ENCODE measurements at places on chromosomes 3 and 15. TPM values are rescaled to one million over a fixed set of nuclear protein-coding genes. Genes with fewer than 3 reads are reported as not detected.

Gene PLSCR2
- total RNA-seq: 0.70 TPM

Gene IMPG2
- total RNA-seq: not detected

Gene NR1D2
- 23.1 TPM for total RNA-seq

Gene FSIP1
- 8.6 TPM for total RNA-seq

Gene ZBBX
- not detected for total RNA-seq

Gene PYDC2
- total RNA-seq: not detected

Gene MCTP2
- 64.8 TPM for total RNA-seq

Gene C3orf22
- total RNA-seq: not detected

Gene STRIT1
- total RNA-seq: not detected

Gene VEPH1
- total RNA-seq: 4.2 TPM

Gene ATP13A5
- total RNA-seq: not detected

Gene EPHB1
- total RNA-seq: 0.31 TPM

Gene GOLGA6D
- not detected for total RNA-seq

Gene ECE2
- 0.20 TPM for total RNA-seq

Gene SH2D7
- total RNA-seq: 2.4 TPM

Gene ONECUT1
- total RNA-seq: not detected

Gene CFAP100
- total RNA-seq: not detected

Gene CFAP44
- total RNA-seq: 9.3 TPM

Gene FBLN2
- 20.7 TPM for total RNA-seq

Gene LRTM1
- total RNA-seq: not detected

Gene CCR9
- 0.34 TPM for total RNA-seq

Gene DGKG
- total RNA-seq: 1.5 TPM

Gene LAMB2
- 66.1 TPM for total RNA-seq

Gene CACNA2D2
- 3.2 TPM for total RNA-seq

Gene CLDN16
- 0.09 TPM for total RNA-seq

Gene TNFSF10
- 136 TPM for total RNA-seq

Gene BNC1
- not detected for total RNA-seq

Gene MOBP
- total RNA-seq: 1.3 TPM

Gene CCR5
- total RNA-seq: 1.8 TPM

Gene SLC27A2
- total RNA-seq: 37.2 TPM

Gene CCRL2
- 18.3 TPM for total RNA-seq

Gene ENTPD3
- 2.4 TPM for total RNA-seq

Gene FETUB
- not detected for total RNA-seq

Gene SEMA3F
- total RNA-seq: 11.5 TPM

Gene BBS4
- 9.0 TPM for total RNA-seq

Gene KCNAB1
- 0.70 TPM for total RNA-seq

Gene CYP1A2
- total RNA-seq: not detected

Gene MYZAP
- 12.9 TPM for total RNA-seq

Gene NLGN1
- total RNA-seq: 2.0 TPM

All from left colon (tissue), 2 donors.